Hypothalamus (tissue), 51 donors: ENCODE measurements at places on chromosomes 12 and 14.

- DNase-seq = peak; percentile 72
These were observed at the start of gene GLIPR1L2 for GRCh38 chr12:75390899-75391538. GLIPR1L2 (plus strand) TSS chr12:75391089; CDS start chr12:75391117, 28 bp downstream.

DNA sequence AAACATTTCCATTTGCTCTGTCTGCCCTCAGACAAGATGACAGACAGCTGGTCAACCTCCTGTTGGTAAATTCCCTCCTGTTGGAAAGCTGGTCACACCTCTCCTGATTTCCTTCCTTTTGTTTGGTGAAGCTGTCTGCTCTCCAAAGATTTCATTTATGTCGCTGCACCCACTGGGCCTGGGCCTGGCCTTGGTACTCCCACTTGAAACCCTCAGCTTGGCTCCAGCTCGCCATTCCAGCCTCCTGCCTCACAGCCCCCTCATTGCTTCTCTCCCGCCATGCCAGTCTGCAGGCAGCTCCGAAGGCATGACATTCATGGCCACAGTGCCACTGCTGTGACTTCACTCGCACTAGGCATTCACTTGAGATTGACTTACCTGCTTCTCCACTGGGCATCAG, 451.8 kb downstream of the VRK1 start:
- DNase-seq = no peak

DNA sequence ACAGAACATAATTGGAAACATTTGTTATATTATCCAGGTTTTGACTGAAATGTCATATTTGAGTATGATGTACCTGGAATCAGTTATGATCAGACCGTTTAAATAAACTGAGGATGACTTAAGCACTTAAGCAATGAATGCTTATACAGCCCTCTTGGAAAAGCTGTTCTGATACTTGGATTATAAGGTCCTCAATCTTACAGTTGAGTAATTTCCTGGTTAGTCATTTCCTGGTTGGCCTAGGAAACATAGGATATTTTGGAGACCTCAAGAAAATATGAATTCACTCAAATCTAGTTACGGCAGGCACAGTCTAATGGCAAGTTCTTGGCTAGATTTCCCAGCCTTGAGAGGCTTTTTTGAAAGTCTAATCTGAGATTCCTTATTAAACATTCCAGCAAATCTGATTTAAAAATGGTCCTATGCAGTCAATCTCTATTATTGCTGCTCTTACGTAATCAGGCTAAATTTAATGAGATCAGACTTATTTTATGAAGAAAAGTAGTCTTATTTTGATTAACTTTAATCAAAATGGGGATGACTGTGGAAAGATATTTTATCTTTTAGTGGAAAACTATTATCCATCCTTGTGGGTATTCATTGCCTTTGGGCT, 447.2 kb downstream of the SNAPC1 start:
- no peak for DNase-seq

GRCh38 chr12:15220915-15221885, at the start of gene RERG:
RERG (minus strand) TSS chr12:15221417; CDS start chr12:15217489, 3,928 bp downstream.
- DNase-seq = no peak

- DNase-seq = peak; percentile 3
These were observed 11.3 kb downstream of the MAPK1IP1L start for GRCh38 chr14:55062517-55063351.

DNA sequence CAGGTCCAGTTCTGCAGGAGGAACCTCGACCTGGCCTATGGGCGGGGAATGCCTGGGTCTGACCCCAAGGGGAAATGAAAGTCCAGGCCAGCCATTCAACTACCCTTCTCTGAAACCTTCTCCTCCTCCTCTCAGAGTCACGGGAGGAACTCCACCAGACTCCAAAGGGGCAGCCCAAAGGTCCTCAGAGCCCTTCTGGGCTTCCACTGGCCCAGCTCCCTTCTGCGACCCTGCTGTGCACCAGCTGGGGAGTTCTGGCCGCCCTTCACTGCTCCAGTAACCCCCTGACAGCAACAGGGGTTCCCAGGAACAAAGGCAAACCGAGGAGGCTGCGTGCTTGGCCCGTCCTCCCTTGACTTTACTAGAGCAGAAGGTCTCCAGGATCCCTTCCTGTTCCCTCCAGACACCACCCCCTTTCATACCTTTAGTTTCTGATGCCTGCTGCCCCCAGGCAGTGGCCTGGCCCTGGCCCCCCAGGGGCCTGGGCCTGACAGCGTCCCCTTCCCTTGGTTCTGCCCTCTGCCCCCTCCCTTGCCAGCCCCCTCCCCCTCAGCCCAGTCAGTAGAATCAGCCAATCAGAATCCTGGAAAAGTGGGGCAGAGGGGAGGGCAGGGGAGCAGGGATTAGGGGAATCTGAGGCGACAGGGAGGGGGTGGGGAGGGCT, 850 bp upstream of the ZNF385A start:
- DNase-seq = peak; percentile 70

DNA sequence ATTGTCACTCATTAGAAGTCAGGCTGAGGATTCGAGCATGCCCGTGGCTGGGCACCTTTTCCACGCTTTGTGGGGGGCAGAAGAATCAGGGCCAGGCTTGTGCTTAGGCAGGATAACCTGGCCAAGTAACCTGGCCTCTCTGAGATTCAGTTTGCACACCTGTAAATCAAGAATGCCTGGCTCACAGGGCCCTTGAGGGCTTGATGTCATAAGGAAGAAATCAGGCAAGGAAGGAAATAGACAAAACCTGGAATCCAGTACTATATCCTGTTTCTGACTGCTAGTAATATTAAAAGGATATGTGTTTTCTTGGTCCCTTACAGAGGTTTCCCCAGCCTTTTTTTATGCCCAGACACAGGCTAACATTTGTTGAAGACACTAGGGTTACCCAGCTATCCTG, 91.9 kb downstream of the SAMD4A start:
- DNase-seq = no peak

- no peak for DNase-seq
These were observed 26.3 kb downstream of the KRT18 start for GRCh38 chr12:52975204-52975603.

DNA sequence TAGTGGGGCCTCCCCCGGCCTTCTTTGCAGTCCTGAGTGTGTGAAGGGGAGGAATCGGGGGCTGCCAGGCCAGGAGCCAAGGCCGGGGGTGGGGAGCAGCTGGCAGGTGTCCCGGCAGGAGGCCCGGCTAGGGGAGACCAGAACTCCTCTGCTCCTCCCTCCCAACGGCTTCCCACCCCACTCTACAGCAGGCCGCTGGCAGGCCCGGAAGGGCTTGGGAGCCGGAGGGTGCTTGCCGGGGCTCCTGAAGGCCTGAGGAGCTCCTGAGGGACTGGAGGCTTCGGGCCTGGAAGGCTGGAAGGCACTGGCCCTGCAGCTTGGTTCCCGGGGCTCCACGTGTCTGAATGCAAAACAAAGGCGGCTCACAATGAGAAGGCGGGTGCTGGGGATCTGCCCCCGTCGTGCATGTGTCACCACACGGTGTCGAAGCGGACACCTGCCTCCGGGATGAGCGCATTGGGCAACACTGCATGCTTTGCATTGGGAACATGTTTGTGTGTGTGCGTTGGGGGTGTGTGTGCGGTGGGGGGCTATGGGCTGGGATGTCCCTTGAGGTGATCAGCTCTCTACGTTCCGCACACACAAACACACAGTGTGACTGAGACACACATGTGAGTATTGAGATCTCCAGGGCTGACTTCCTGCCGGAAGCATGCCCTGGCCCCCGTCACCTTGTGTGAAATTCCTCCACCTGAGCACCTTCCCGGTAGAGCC, 30.9 kb upstream of the ANKRD9 start:
- DNase-seq = no peak

- no peak for DNase-seq
These were observed 96.3 kb downstream of the PAX9 start for GRCh38 chr14:36757734-36758601.

GRCh38 chr14:102980409-102980810, 57.9 kb downstream of the AMN start:
- no peak for DNase-seq

- DNase-seq = no peak
These were observed 1.8 kb downstream of the SMIM41 start for GRCh38 chr12:52081263-52081733.

DNA sequence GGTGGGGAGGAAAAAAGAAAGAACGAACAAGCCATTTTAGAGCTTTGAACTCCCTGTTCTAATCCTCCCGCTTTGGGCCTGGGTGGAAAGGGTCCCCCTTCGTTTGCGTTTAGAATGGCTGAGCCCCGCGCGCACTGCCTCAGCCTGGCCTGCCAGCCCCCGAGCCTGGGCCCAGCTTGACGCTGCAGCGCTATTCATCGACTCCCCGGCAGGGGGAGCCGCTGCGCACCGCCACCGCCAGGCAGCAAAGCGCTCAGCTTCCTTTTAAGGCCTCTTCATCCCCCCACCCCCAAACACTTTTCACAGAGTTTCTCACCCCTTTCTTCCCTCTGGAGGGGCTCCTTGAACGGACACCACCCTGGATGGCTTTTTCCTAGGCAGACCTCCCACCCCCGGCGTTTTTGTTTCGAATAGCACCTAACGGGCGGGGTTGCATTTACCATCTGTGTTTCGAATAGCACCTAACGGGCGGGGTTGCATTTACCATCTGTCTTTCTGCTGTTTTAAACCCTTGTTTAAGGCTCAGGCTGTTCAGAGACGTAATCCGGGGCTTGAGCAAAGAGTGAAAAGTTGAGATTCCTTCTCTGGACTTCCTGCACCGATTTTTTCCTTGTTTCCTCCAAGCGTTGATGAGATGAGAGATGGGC, 56.4 kb upstream of the PIWIL1 start:
- DNase-seq = no peak

DNA sequence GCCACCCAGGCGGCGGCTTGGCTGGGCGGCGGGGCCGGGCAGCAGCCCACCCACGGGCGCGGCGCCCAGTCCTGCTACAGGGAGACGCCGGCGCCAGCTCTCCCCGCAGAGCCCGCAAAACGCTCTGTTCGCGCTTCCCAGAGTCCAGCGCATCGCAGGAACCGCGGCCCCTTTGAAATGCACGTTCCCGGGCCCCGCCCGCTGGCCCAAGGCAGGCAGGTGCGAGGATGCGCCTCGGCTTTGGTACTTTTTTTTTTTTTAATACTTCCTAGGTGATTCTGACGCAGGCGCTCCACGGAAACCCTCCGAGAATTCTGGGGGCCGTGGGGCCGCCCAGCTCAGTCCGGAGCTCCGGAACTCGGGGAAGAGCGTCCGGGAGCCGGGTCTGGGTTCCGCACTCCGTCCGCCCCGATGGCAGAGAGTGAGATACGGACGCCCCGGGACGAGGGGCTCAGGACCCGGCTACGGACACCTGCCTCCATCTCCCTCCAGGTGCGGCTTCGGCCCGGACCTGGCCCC, 483 bp downstream of the POC1B start:
- DNase-seq = peak; percentile 73
